Activated CD4-positive, alpha-beta T cell treated with anti-CD3 and anti-CD28 coated beads, Interleukin-2, amount 50 U/mL, for 1 hour (primary cell): ENCODE measurements at places on chromosomes 4 and X.

DNA sequence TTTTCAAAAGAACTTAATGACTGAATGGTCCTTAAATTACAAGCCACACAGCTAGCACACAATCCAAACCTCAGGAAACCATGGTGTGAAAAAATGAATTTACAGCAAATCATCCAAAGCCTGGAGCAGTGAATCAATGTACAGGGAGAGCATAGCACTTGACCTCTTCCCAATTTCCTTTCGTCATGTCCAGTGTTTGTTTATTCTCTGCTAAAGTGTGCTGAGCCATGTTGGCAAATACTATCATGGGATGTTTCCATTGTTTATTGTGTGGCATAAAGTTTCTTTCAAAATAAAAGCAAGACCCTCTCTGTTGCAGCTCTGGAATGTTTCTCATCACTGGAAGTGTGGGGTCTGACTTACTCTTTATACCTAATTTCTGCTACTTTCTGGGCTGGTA lies 25.4 kb upstream of the FAM47B start:
- DNase-seq = no peak

- no peak for DNase-seq
Observed at GRCh38 chr4:57442831-57443291, 332.7 kb upstream of the IGFBP7 start.

- no peak for DNase-seq
Observed at GRCh38 chrX:15745179-15745578, 7.1 kb downstream of the CA5B start.

- DNase-seq = no peak
Observed at GRCh38 chr4:87489678-87490077, 39.5 kb downstream of the SPARCL1 start.

GRCh38 chr4:136881666-136882065 lies 650.6 kb downstream of the PCDH18 start:
- no peak for DNase-seq
